ENCODE measurements at places on chromosomes 2 and 18.

GRCh38 chr2:11799826-11800225, 53.4 kb downstream of the LPIN1 start:
- no peak for DNase-seq

- no peak for DNase-seq
Measured at GRCh38 chr2:199692489-199692888, 158.5 kb downstream of the FTCDNL1 start.

DNA sequence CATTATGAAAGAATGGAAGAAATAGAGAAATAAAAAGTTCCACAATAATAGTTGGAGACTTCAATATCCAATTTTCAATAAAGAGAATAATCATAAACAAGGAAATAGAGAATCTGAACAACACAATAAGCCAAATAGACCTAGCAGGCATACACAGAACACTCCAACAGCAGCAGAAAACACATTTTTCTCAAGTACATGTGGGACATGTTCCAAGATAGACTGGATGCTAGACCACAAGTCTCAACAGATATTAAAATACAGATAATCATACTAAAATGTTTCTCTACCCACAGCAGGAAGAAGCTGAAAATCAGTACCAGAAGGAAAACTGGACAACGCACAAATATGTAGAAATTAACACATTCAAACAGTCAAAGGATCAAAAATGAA, 113.9 kb downstream of the USP34 start:
- peak; percentile 12 for DNase-seq

DNA sequence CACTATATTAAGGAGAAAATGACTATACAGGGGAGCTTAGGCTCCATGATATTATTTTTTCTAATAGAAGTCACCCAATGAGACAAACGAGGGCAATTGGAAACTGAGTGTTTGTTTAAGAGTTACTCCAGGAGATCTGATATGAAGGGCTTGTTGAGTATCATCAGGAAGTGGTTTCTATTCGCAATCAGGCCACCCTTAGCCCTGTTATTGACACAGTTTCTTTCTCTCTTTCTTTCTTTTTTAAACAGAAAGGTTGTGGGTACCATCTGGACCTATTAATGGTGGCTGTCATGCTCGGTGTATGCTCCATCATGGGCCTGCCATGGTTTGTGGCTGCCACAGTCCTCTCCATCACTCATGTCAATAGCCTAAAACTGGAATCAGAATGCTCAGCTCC, 117.3 kb downstream of the DPP4 start:
- DNase-seq: no peak

GRCh38 chr18:8965398-8965797, 137.1 kb upstream of the NDUFV2 start:
- DNase-seq: no peak

- DNase-seq: no peak
Measured at GRCh38 chr2:129262934-129263333, 716.5 kb upstream of the RAB6C start.

DNA sequence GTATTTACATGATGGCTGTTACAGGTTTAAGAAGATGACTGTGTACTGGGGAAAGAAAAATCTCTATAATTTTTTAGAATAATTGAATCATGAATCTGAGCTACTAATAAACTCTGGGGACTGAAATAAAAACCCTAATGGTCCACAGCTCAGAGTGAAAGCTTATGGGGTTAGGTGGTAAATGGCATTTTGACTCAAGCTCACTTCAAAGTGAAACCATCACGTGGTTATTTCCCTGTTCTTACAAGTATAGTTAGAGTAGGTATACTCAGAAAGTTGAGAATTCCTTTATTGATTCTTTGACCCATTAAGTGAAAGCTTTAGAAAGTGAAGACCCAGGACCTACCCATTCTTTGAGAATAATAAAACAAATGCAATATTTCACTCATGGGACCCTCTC, 626.2 kb upstream of the SETBP1 start:
- no peak for DNase-seq

DNA sequence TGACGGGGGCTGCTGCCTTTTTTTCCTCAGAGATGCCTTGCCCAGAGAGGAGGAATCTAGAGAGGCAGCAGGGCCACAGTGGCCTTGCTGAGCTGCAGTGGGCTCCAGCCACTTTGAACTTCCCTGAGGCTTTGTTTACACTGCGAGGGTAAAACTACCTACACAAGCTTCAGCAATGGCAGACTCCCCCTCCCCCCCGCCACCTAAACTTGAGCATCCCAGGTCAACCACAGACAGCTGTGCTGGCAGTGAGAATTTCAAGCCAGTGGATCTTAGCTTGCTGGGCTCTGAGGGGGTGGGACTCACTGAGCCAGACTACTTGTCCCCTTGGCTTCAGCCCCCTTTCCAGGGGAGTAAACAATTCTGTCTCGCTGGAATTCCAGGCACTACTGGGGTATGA, 11.8 kb downstream of the SYT4 start:
- DNase-seq: no peak

- no peak for DNase-seq
Measured at GRCh38 chr2:100520224-100520623, 42.6 kb upstream of the PDCL3 start.

- no peak for DNase-seq
Measured at GRCh38 chr2:118854507-118855345, 7.3 kb upstream of the EN1 start.

- DNase-seq: no peak
Measured at GRCh38 chr2:100761365-100761764, 58.6 kb upstream of the NPAS2 start.

GRCh38 chr18:79690071-79690470, 10.5 kb downstream of the CTDP1 start:
- no peak for DNase-seq

DNA sequence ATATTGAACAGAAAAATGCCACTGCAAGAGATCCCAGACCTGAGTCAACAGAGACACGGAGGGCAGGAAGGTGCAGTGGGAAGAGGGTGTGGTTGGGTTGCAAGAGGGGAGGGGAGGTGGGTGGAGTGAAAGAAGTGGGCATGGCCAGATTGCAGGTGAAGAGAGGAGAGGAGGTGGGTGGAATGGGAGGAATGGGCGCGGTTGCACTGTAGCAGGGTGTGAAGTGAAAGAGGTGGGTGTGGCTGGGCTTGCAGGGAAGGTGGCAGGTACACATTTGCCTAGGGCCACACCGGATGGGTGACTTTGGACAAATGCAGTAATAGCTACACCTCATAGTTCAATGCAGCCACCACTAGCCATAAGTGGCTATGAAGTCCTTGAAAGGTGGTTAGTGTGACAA, 71.1 kb downstream of the DOCK10 start:
- DNase-seq: no peak

- DNase-seq: no peak
Measured at GRCh38 chr2:118457951-118458350, 369.7 kb downstream of the INSIG2 start.

DNA sequence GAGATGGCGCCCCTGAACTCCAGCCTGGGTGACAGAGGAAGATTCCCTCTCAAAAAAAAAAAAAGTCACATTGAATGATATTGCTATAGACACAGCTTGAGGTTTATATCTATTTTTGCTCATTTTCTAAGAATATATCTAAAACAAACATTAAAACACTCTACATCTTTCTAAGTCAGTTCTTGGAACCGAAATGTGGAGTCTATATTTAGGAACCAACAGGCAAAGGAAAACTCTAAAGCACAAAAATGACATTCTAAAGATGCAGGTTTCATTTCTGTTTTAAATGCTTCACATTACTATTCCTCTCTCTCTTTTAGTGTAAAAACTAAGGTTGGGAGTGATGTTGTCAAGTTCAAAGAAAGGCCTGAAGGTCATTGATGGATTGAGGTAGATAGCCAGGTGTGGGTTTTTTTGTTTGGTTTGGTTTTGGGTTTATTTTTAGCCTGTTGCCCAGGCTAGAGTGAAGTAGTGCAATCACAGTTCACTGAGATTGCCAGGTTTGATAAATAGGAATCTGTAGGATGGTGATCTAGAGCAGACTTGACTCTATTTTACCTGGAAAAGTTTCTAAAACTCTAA, 194.0 kb upstream of the RBBP8 start:
- no peak for DNase-seq

GRCh38 chr2:133838642-133839365, 270.5 kb upstream of the NCKAP5 start:
- no peak for DNase-seq

GRCh38 chr2:110872521-110872920, 140.1 kb downstream of the ACOXL start:
- DNase-seq: no peak

Data from foreskin fibroblast (primary cell).